Trophoblast cell (in vitro differentiated cells and primary cell): ENCODE measurements at places on chromosomes 7 and 10.

- DNase-seq = no peak
Observed at GRCh38 chr10:5697342-5697741, 12.7 kb downstream of the TASOR2 start.

- no peak for DNase-seq
Observed at GRCh38 chr10:87090779-87091178, 3.9 kb downstream of the GLUD1 start.

- DNase-seq = no peak
Observed at GRCh38 chr10:49518566-49518965, 20.4 kb downstream of the ERCC6 start.

DNA sequence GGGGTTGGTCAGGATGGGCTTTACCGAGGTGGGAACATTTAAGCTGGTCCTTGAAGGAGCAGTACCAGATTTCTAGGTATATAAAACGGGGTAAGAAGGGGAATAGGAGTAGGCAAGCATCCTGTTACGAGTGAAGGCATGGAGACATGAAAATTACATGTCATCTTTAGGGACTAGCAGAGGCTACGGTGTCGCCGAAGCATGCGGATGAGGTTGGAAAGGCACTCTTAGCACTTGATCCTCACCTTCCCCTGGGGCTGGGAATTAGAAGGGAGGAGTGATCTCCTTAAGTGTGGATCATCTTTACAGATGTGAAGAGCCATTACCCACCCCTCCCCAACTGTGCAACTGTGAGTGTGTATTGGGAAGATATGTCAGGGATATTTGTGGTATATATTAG, 13.8 kb upstream of the ZRANB1 start:
- no peak for DNase-seq

DNA sequence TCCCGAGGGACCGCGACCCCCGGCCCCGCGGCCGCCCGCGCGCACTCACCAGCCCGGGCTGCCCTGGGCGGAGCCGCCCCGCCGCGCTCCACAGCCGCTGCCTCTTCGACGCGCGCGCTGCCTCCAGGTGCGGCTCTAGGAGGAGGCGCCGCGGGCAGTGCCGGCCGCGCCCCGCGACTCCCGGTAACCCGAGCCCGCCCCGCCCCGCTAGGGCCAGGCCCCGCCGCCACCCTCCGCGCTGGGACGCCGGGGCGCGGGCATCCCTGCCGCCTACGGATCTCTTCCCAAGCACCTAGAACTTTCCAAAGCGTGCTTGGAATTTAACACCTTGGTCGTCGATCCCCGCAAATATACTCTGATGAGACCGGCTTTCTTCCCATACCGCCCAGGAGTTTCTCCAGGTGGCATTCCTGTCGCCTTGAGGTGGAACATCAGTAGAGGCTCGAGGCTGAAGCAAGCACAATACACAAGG, at the start of gene SLC26A5:
Gene SLC26A5 (minus strand): TSS at position 159 of the 472 bp plus-strand sequence. CDS start 24,693 bp downstream, outside the sequence.
- DNase-seq = peak; percentile 19

DNA sequence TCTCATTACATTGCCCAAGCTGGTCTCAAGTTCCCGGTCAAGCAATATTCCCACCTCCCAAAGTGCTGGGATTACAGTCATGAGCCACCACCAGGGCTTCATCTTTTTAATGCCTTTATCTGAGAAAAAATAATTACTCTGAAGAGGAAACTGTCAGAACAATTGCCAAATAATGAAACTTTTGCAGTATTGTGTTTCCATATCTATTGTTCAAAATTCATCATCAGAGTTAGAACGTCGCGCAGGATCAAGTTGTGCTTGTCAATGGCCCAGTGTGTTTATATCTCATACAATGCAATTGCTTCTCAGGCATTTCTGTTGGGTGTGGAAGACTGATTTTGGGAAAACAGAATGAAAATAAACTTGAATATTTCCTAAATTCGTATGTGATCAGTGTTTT, 143.1 kb downstream of the ARID5B start:
- DNase-seq = no peak

DNA sequence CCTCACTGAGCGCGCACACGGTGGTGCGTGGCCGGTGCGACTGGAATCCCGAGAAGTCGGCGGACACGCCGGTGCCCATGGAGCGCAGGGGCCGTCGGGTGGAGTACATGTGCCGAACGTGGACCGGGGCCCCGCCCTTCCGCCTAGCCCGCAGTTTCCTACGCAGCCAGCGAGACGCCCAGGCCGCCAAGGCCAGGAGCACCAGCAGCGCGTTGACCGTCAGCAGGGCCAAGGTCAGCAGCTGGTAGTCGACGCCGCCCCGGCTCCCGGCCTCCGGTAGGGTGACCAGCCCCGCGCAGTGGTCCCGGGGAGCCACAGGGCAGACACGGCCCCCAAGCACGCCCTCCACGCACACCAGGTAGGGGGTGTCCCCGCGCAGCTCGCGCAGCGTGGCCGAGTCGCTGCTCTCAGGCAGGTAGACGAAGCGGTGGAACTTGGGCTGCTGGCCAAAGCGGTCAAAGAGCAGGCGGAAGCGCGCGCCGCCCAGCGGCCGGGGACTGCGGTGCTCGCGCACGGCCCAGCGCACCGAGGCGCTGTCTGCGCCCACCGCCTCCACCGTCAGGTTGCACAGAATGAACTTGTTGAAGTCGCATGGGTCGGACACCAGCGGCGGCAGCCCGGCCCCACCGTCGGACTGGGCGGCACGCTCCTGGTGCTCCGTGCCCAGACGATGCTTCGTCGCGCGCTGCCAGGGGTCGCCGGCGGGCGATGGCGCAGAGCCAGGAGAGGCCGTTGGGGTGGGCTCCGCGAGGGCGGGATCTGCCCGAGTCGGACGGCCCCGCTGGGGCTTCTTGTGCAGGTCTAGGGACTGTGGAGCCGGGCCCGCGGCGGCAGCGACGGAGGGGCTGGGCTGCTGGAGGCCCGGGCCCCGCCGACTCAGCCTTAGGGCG, 2.2 kb downstream of the TRIL start:
- DNase-seq = peak; percentile 83

- no peak for DNase-seq
Observed at GRCh38 chr10:16297069-16297468, 139.7 kb upstream of the PTER start.
